SK-N-SH (cell line): ENCODE measurements at places on chromosomes 6 and 20.

DNA sequence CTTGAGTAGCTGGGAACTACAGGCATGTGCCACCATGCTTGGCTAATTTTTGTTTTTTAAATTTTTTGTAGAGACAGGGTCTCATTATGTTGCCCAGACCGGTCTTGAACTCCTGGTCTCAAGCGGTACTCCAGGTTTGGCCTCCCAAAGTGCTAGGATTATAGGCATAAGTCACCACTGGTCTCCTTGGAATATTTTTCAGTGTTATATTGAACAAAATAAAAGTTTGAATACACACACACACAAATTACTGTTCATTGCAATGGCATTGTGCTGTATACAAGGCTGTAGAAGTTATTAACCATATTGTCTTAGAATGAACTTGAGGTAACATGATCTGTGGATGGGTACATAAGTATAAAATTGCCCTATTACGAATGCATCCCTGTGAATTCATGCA, 166.1 kb downstream of the BCAS1 start:
- H3K4me3 ChIP-seq: no peak overlapping the region
- H3K4me1 ChIP-seq: peaks cover 19% of the 10 kb centered on the region
- no peak for DNase-seq
- no peaks in the 10 kb centered on the region for H3K36me3 ChIP-seq
- no peaks in the 10 kb centered on the region for H3K27me3 ChIP-seq

DNA sequence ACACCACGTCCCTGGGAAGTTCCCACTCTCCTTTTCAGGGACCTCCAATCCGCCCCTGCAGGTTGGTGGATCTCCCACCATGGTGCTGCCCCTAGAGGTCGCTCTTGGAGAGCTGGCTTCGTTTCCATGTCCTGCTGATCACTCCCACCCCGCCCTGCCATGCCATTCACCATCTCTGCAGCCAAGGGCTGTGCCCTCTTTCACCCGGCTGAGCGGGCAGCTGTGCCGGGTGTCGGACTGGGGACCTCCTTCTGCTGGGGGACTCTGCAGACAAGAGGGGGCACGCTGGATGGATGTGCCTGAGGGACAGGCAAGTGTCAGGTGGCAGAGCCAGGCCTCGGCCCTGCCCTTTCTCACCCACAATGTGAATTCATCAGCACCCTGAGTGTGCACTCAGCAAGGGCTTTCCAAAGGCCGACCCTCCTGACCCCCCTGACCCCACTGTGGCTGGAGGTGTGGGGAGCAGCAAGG, 347.0 kb downstream of the CDH4 start:
- DNase-seq: peak; percentile 62
- H3K4me3 ChIP-seq: no peak overlapping the region
- H3K27ac ChIP-seq: no peak overlapping the region
- H3K36me3 ChIP-seq: no peaks in the 10 kb centered on the region
- no peaks in the 10 kb centered on the region for H3K4me1 ChIP-seq
- no peaks in the 10 kb centered on the region for H3K27me3 ChIP-seq

DNA sequence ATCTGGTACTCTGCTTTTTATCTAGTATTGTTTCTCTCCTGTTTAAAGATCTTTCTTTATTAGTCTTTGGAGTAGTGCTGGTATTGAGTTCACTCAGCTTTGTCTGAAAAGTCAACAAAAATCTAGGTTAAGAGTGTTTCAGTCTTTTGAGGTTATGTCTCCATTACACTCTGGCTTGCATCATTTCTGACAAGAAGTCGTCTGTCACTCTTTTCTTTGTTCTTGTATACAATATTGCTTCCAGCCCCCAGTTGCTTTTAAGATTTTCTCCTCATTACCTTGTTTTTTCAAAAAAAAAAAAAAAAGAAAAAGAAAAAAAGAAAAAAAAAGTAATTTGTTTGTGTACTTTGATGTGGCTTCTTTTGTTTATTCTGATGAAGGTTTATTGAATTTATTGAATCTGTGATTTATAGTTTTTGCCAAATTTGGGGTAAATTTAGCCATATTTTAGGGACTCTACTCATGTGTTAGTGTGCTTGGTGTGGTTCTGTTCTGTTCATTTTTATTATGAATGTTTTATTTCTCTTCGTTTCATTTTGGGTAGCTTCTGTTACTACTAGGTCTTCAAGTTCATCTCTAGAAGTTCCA, 408.9 kb downstream of the CDKAL1 start:
- no peaks in the 10 kb centered on the region for H3K27me3 ChIP-seq
- H3K4me3 ChIP-seq: no peak overlapping the region
- H3K36me3 ChIP-seq: no peaks in the 10 kb centered on the region
- H3K4me1 ChIP-seq: no peaks in the 10 kb centered on the region

DNA sequence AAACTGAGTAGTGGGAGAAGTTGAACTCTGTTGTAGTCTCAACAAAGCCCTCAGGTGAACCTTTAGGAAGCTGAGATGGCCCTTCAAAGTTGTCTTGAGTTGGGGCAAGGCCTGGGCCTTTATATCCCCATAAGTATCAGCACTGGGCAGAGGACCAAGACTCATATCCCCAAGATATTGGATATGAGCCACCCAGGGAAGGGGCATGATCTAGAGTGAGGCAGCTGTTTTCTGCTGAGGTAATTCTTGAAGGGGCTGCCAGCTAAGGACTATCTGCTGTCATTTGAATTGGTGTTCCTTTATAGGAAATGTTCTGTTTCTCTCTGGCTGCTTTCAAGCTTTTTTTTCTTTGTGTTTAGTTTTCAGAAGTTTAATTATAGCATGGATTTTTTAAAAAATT, 140.7 kb upstream of the FLRT3 start:
- DNase-seq: no peak
- H3K4me3 ChIP-seq: no peak overlapping the region
- no peak overlapping the region for H3K27ac ChIP-seq
- H3K36me3 ChIP-seq: no peaks in the 10 kb centered on the region

- peak; percentile 53 for DNase-seq
- H3K4me1 ChIP-seq: peaks cover 3% of the 10 kb centered on the region; the same call in 1 of the 2 replicates
- no peak overlapping the region for H3K27ac ChIP-seq
These were observed 32.6 kb upstream of the STX16 start for GRCh38 chr20:58618351-58619076.

DNA sequence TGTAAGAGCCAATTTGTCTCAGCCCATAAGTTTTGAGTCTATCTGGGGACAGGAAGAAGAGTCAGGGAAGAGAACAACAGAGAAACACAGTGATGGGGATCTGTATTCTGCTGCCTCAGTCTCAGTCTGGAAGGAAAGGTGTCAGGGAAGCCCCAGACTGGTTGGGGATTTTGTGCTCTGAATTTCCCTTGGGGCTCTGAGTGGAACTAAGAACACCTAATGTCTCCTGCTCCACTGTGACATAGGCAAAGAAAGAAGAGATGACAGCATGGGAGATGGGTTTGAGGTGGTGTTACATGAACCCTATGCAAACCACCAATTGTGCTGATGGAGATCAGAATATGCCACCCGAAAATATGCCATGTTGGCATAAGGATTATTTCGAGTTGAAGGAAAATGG, 139.5 kb upstream of the MYLIP start:
- H3K4me1 ChIP-seq: no peaks in the 10 kb centered on the region
- H3K27ac ChIP-seq: no peak overlapping the region
- H3K27me3 ChIP-seq: no peaks in the 10 kb centered on the region
- no peak for DNase-seq
- no peak overlapping the region for H3K4me3 ChIP-seq
- H3K36me3 ChIP-seq: no peaks in the 10 kb centered on the region

DNA sequence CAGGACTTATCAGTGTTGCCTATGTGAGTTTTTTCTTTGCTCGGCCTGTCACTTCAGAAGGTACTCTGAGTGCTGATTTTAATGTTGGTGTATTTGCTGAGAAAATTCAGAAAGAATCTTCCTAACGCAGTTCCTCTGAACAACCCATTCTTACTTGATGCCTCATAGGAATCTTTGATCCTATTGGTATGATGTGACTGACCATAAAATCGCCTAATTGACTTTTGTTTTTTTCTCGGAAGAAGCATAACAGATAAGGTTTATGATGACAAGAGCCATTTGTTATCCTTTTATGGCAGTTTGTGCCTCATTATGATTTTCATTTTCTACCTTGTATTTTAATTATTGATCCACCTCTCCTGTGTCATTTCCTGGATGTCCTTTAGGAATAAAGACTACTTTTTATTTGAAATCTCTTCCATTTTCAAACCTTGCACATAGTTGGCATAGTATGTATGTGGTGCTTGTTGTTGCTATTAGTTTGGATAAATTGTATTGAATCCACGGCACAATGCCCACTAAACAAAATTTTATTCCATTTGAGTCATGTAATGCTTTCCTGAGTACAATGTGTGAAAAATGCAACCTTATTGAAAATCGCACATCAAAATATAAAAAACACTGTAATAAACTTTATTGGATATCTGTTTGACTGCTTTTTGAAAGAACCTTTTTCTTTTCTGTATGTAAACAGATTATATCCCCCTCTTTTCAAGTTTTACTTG, 37.3 kb downstream of the LRRC1 start:
- H3K4me1 ChIP-seq: no peaks in the 10 kb centered on the region
- no peaks in the 10 kb centered on the region for H3K36me3 ChIP-seq
- no peak for DNase-seq
- no peak overlapping the region for H3K4me3 ChIP-seq
- H3K27me3 ChIP-seq: no peaks in the 10 kb centered on the region

GRCh38 chr6:30887901-30888815, 3.8 kb downstream of the DDR1 start:
- H3K4me3 ChIP-seq: peak overlapping the region; percentile 10; the same call in 1 of the 2 replicates
- peaks cover 7% of the 10 kb centered on the region for H3K36me3 ChIP-seq
- peak; percentile 33 for DNase-seq
- H3K4me1 ChIP-seq: peaks cover 33% of the 10 kb centered on the region; the same call in 1 of the 2 replicates
- no peaks in the 10 kb centered on the region for H3K27me3 ChIP-seq
- peak overlapping the region; percentile 34; the same call in 1 of the 2 replicates for H3K27ac ChIP-seq

DNA sequence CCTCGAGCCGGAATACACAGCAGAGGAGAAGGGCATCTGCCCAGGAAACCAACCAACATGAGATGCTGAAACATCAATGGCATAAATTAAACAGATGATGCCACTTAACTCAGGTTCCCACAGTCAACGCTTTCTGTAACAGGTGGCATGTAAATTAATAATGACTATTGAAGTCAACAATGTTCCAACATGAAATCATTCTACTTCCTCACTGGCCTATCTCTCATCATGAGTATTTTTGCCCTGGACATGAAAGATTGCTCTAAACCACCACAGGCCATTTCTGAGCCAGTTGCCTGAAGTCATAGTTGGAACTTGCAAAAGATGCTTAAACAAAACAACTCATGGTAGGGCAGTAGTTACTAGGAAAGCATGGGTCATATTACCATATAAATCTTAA, 397.9 kb upstream of the JARID2 start:
- no peak overlapping the region for H3K27ac ChIP-seq
- DNase-seq: no peak
- H3K27me3 ChIP-seq: no peaks in the 10 kb centered on the region
- no peaks in the 10 kb centered on the region for H3K36me3 ChIP-seq
- H3K4me3 ChIP-seq: no peak overlapping the region

- H3K4me1 ChIP-seq: peaks cover 7% of the 10 kb centered on the region
- H3K27me3 ChIP-seq: no peaks in the 10 kb centered on the region
- H3K4me3 ChIP-seq: no peak overlapping the region
- no peaks in the 10 kb centered on the region for H3K36me3 ChIP-seq
These were observed 275.5 kb downstream of the ZFAND3 start for GRCh38 chr6:38095054-38095453.

- H3K27ac ChIP-seq: no peak overlapping the region
- no peaks in the 10 kb centered on the region; the same call in 1 of the 2 replicates for H3K4me1 ChIP-seq
- H3K4me3 ChIP-seq: no peak overlapping the region
- no peaks in the 10 kb centered on the region for H3K27me3 ChIP-seq
- no peaks in the 10 kb centered on the region for H3K36me3 ChIP-seq
These were observed 217.7 kb downstream of the BCAS1 start for GRCh38 chr20:53852691-53853090.

DNA sequence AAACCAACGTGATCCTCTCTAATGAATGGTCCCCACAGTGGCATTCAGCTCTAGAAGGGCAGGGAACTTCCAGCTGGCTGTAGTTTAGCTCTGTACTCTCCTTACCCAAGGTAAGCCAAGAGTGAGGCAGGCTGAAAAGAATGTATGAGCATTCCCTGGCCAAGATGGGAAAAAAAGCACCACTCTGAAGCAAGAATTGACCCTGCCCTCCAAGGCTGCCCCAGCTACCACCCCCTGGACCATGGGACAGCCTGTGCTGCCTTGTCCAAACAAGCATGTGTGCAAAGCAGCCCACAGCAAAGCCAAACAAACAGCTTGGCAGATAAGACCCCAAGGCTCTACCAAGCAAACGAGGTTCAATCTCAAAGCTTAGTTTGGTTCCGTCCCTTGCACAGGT, 73.9 kb downstream of the GFOD1 start:
- no peaks in the 10 kb centered on the region for H3K27me3 ChIP-seq
- no peak overlapping the region for H3K4me3 ChIP-seq
- no peak for DNase-seq
- H3K4me1 ChIP-seq: no peaks in the 10 kb centered on the region

DNA sequence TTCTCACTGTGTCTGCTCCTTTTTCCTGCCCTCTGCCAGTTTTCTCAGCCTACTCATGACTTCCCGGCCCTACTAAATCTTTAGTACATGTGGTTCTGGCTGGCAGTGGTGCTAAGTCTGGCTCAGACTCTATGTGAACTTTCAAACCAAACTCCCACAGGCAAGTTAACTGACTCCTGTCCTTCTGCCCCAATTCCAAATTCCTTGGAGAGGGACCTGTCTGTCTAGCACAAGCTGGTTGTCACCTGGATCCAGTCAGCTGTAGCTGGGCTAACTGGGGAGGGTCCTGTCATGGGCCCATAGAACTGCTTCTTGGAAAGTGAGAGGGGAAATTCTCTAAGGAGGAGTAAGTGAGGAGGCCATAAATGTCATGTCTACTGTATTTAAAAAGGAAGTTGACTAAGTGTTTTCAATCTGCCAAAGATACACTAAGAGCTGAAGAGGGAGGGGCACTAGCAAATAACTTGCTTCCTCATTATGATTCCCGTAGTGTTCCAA, 240.1 kb downstream of the KCNQ5 start:
- no peaks in the 10 kb centered on the region for H3K36me3 ChIP-seq
- H3K4me3 ChIP-seq: no peak overlapping the region
- H3K4me1 ChIP-seq: peaks cover 30% of the 10 kb centered on the region; the same call in 1 of the 2 replicates
- no peaks in the 10 kb centered on the region for H3K27me3 ChIP-seq

DNA sequence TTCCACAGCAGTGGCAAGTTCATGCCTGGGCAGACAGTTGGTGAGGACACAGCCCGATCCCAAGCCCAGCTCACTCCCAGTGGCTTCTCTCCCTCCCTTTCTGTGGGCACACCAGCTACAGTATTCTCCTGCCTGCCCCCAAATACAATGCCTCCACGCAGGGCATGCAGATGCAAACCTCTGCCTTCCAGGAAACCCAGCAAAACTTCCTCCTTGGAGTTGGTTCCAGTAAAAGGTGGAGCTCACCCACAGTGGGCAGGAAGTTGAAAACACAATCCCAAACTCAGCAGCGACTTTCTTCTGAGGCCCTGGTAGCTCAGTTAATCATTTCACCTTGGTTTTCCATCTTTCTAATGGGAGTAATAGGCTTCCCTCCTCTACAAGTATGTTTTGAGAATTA, 93.7 kb downstream of the LY86 start:
- no peaks in the 10 kb centered on the region; the same call in 1 of the 2 replicates for H3K4me1 ChIP-seq
- no peaks in the 10 kb centered on the region for H3K36me3 ChIP-seq
- no peaks in the 10 kb centered on the region for H3K27me3 ChIP-seq
- H3K27ac ChIP-seq: no peak overlapping the region
- no peak for DNase-seq
